HS-27A (cell line): ENCODE measurements at places on chromosomes 4 and X.

DNA sequence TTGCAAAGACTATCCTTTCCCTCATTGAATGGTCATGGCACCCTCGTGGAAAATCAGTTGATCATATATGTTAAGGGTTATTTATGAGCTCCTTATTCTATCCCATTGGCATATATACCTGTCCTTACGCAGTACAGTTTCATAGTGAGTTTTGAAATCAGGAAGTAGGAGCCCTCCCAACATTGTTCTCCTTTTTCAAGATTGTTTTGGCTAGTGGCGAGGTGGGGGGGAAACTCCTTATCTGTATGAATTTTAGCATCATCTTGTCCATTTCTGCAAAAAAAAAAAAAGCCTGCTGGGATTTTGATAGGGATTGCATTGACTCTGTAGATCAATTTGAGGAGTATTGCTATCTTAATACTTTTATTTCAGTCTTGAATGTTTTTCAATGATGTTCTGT, 2.5 kb upstream of the USP9X start:
- DNase-seq = no peak

DNA sequence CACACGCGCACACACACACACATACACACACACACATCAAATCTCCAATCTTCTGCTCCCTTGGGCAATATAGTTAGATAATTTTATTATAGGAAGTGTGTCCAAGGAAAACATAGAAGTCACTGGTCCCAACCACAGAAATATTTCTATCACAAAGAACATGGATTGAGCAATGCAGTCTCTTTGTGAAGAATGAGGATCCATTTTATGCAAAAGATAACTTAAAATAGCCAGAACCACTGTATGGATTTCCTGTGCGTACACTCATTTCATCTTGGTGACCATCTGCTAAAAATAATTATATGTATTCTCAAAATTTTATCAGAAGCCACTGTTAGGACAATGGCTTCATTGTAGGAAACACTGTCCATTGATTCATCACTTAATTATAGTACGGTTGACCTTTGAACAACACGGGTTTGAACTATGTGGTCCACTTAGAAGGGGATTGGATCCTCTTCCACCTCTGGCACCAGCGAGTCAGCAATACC, 169.6 kb upstream of the MXRA5 start:
- DNase-seq = no peak

DNA sequence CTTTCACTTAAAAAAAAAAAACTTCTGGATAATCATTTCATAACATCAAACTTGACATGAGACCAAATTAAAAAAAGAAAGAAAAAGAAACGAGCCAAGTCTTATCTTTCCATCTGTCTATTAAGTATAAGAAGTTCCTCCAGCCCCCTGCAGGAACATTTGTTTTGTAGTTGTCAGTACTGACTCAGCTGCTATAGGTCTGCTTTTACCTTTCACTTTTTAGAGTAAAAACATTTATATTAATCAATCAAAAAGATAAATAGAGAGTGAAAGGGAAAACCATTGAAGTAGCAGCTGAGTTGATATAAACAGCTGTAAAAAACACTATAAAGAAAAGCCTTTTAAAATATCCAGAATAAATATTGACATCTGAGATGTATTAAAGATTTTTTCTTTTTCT, 46.1 kb downstream of the CCDC158 start:
- DNase-seq = no peak

- DNase-seq = no peak
Observed at GRCh38 chrX:110182865-110183264, 135.0 kb downstream of the AMMECR1 start.

GRCh38 chr4:151173871-151174270, 74.4 kb downstream of the RPS3A start:
- no peak for DNase-seq

DNA sequence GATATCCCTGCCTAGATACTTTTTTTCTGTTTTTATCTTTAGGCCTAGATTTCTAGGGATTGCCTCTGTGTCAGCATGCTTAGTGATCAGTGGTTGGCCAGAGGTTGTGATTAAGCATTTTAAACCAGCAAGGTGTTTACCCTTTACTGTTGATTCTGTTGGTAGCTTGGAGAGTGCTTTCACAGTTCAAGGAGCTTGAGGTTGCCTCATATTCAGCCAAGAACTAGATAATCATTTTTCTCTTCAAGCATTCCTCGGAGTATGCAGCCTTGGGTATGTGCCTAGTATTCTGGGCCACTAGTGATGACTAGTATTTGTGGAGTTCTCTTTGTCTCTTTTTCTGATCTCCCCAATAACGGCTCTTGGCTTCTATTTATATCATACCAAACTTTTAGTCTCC, 20.4 kb downstream of the APOOL start:
- DNase-seq = no peak

- no peak for DNase-seq
Observed at GRCh38 chr4:133839326-133839725, 362.3 kb downstream of the PABPC4L start.

GRCh38 chr4:18442957-18443356, 421.4 kb upstream of the LCORL start:
- no peak for DNase-seq

DNA sequence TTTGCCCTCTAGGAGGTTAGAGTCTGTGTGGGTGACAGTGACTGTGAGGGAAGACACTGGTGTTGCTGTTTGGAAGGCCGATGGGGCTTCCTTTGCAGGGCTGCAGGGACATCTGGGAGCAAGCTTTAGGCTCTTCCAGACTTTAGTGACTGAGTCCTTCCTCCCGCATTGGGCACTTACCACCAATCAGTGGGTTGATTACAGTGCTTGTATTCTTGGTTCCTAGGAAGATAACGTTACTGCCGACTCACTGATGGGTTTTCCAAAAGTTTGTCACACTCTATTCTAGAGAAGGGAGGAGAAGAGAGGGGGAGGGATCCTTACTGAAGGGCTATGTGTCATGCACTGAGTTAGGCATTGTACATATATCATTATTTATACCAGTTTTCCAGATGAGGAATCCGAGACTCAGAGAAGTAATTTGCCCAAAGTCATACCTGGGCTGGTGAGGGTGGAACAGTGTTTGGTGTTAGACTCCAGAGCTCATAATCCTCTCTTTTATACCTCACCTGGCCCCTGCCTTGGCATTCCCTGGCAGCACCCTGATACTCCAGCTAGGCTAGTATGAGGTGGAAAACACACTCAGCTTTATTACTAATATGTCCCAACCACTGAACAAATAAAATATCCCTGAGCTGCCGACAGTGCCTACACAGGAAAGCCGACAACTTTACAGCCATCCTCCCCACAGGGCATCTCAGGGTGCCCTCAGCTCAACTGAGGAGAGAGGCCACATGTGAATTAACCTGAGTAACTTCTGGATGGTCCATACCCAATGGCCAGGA, 3.8 kb downstream of the CHST7 start:
- DNase-seq = no peak

- DNase-seq = no peak
Observed at GRCh38 chr4:62324215-62324614, 1124.1 kb downstream of the ADGRL3 start.

- no peak for DNase-seq
Observed at GRCh38 chr4:18105030-18106011, 83.8 kb upstream of the LCORL start.

GRCh38 chrX:134909261-134909660, 81.5 kb upstream of the SMIM10 start:
- no peak for DNase-seq

DNA sequence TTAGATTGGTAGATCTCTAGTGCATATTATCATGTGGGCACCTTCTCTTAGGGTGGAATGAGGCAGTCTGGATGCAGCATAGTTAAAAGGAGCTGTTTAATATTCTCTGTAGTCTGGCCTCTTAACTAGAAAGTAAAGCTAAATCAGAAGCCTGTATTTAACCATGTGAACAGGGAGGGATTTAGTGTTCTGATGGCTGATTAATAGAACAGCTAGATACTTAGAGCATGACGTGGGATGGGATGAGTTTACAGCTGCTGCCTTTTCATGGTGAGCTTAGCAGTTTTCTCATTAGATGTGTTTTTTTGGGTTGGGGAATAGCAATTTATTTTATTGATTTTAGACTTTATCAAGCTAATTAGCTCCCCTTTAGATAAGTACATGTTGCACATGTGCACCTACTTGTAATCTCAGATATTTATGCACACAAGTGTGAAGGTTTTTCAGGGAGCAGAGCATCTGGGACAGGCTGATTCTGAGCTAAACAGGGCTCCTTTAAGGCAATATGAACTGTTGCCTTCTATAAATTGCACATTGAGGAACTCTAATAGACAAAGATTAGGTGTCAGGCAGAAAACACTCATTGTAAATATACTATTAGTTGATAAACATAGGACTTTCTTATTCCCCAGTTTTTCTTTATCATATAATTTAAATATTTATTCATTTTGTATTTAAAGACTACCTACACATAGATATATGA, 34.1 kb downstream of the YIPF6 start:
- no peak for DNase-seq

DNA sequence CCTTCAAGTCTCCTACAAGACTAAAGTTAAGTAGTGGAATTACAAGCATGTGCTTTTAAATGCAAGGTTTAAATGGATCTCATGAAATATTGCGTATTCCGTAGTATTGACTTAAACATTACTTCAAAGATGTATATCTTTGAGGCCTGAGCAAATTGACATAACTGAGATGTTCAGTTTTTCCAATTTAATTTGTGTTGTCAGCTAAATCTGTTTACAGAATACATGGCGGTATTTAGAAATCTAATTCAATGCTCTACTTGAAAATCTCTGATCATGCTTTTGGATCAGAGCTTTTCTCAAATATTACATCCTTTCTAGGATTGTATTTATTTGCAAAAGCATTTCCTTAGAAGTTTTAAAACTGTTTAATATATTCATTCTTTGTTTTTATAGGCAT, 47.5 kb upstream of the PDE5A start:
- DNase-seq = no peak

DNA sequence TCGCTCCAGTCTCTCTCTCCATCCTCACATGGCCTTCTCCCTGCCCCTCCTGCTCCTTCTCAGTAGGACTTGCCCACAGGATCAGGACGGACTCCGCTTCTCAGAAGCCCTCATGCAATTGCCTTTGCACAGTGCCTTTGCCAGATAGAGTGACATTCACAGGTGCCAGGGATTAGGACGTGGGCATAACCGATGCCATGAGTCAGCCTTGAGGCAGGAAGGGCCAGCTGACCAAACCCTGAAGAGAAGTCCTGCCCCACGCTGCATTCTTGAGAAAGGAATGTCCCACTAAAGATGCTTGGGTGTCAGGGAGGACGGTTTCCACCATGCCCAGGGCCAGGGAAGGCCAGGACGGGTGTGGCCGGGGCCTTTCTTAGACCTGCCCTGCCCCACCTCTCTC, 6.6 kb upstream of the GRPEL1 start:
- peak; percentile 70 for DNase-seq

DNA sequence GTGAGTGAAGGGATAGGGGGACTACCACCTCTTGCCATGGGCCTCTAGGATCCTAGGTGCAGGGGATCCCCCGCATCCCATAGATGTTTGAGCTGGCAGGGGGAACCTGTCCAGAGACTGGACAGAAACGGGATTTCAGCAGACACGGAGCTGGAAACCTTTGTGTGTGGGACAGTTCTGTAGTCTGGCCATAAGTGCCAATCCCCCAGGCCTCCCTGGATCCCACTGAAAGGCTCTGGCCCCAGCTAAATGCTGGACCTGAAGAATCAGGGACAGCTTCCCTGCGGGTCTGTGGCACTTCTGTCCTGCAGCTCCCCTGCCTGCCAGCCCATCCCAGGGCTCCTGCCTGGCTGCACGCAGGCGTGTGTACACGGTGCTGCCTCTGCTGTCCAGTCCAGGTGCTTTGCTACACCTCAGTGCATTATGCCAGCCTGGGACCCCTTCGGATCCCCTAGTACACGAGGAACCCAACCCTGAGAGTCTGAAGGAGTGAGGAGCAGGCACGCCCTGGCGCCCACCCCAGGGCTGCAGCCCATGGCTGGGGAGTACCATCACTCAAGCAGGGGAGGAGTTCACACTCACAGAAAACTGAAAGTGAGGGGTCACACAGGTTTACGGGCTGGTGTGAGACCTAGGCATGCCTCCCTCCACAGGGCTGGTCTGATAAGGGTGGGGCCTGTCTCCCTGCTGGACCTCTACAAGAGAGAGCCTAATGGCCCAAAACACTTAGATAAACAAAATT, 703.0 kb downstream of the ARAP2 start:
- DNase-seq = no peak

DNA sequence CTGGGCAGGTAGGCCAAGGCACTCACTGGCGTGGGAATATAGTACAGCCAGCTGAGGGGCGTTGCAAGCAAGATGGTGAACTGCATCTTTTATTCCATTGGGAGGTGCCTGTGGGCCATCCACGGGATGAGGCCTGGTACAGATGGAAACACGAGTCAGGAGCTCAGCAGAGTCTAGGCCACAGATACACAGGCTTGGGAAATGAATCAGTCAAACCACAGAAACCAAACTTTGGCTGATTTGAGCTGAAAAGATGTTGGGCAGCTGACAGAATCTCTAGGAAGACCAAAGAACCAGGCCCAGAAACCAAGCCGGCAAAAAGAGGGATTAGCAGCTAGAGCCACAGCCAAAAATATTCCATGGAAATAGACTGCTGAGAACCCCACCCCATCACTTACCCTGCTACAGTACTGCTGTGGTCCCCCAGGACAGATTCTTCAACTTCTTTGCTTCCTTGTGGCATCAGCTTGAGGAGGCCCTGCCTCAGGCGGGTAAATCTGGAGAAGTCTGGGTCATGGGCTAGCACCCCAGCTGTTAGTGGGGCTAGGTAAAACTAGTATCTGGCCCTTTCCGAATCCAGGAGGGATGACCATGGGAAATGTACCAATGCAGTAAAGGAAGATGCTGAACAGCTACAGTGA, 75.4 kb downstream of the TMEM131L start:
- peak; percentile 96 for DNase-seq

- DNase-seq = no peak
Observed at GRCh38 chr4:98343626-98344025, 82.4 kb downstream of the RAP1GDS1 start.

DNA sequence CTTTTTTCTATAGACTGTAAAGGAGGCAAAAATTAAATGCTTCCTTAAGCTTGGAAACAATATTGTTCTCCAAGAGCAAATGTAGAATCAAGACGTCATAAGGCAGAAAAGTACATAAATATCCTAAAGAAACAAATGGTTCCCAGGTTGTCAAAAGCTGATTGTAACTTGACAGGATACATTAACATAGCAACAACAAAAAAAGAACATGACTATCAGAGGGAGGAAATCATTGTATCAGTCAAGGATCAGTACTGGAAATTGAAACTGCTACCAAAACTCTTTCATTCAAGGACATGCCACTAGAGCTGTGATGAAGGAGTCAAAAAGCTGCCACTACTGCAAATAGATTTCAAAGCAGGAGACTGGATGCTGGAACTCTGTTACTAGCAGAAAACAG, 168.3 kb downstream of the BTC start:
- no peak for DNase-seq

GRCh38 chrX:22526339-22526738, 253.6 kb downstream of the CBLL2 start:
- peak; percentile 30 for DNase-seq

DNA sequence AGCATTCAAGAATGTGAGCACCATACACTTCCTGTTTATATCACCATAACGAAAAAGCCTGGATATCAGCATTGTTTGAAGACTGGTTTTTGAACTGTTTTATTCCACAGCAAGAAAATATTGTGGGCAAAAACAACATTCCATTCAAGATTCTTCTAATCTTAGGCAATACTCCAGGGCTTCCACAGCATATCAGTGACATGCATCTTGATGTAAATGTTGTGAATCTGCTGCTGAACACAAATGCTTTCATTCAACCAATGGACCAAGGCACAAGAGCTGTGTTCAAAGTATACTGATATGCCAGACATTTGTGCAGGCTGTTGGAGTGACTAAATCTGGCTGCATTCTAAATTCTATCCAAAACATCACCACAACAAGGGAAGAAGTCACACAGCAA, 260.1 kb upstream of the ETNPPL start:
- DNase-seq = no peak

GRCh38 chr4:61204353-61205060, 4.4 kb downstream of the ADGRL3 start:
- DNase-seq = peak; percentile 36
